ENCODE measurements at places on chromosomes 7 and 10.

DNA sequence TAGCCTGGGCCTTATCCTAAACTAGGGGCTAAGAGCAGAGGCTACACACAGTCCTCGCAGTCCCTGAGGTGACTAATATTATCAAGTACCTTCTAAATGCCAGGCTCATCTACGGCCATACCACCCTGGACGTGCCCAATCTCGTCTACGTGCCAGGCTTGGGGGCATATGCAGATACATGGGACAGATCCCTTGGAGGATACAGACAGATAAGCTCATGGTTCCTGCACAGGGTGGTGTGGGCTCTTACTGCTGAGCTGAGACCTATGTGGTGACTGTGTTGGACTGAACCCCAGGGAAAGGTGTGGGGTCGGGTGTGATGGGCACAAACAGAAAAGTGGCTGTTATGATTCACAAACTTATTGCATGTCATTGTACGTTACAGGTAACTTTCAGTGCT lies 268.4 kb upstream of the NEBL start:
- DNase-seq = no peak

GRCh38 chr10:65342245-65342644 lies 1583.6 kb upstream of the LRRTM3 start:
- DNase-seq = no peak

DNA sequence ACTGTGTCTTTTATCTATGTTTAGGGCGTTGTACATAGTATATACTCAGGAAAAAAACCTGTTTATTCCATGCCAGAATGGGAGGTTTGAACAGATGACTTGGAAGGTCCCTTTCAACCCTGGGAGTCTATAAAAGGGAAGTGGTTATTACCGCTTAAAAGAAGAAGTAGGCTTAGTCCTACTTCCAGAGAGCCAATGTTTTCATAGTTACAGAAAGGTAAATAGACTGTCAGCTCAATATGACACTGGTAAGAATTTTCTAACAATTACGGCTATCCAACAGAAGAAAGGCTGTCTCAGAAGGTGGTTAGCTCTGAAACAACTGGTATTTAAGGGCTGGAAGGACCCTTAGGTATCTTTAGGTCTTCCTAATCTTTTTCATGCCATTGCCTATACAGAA lies 1.1 kb upstream of the TFAM start:
- peak; percentile 10 for DNase-seq

GRCh38 chr10:68598978-68599770 lies 39.0 kb downstream of the TET1 start:
- no peak for DNase-seq

DNA sequence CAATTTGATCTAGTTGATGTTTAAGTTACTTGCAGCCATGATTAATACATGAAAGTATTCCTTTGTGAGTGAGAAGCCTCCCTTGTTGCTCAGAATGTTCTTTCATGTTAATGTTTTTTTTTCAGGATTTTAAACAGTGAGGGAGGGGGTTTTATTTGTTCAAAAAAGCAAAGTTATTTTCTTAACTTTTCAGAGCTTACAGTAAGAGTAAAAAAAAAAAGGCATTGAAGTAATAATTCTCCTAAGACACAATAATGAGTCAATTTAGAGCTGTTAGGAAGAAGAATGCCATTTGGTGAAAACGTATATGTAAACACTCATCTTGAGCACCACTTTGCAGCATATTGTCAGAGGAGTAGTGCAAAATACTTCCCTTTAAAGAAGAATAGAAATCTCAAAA lies 105.8 kb downstream of the SEMA3A start:
- DNase-seq = peak; percentile 11

- no peak for DNase-seq
Observed at GRCh38 chr7:115218076-115218475, 296.2 kb downstream of the MDFIC start.

DNA sequence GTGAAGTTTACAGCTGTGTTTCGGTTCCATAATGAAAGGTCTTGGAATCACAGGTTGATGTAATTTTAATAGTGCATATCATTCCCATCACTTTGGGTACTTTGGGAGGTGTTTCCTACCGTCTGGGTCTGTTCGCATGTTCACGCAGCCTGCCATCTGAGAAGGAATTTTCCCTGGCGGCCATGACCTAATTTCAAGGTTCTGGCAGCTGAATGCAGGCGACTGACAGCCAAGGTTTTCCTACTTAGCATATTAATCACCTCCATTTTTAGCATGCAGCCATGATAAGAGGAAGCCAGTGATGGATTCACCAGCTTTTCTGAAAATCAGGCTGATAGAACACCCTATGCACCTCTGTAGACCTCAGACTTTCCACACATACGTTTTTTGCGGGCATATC lies 319.1 kb upstream of the TMEM229A start:
- DNase-seq = no peak

- DNase-seq = no peak
Observed at GRCh38 chr7:75962607-75963380, 31.6 kb downstream of the TMEM120A start.

GRCh38 chr7:5489991-5490536 lies 66.4 kb upstream of the TNRC18 start:
- DNase-seq = no peak

GRCh38 chr7:139674341-139674740 lies 103.5 kb downstream of the HIPK2 start:
- no peak for DNase-seq

DNA sequence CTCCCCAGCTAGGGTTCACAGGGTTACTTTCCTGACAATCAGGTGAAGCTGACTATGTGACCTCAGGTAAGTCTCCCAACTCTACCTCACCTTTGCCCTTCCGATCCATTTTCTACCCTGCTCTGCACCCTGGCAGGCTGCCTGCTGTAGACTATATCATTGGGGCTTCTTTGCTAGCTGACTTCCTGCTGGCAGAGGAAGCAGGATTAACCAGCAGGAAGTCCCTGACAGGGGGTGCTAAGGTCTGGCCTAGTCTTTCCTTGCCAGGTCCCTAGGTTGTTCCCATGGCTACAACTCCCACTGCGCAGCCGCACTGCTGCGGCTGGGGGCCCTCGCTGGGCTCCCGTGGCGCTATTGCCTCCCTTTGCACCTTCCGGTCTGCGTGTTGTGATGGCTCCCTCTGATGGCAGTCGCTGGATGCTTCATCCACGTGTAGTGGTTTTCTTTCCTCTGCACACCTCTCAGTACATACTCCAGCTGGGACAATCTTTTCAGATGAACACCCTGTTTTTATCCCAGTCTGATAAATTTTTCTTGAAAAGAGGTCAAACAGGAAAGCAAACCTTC lies 365.9 kb downstream of the REEP3 start:
- peak; percentile 3 for DNase-seq
